Omental fat pad (tissue), 4 donors: ENCODE measurements at places on chromosomes 11 and 22.

GRCh38 chr11:86204356-86204755, 40.2 kb upstream of the EED start:
- no peak for DNase-seq

- DNase-seq = no peak
Measured at GRCh38 chr11:56848141-56848809, 99.8 kb upstream of the OR9G4 start.

DNA sequence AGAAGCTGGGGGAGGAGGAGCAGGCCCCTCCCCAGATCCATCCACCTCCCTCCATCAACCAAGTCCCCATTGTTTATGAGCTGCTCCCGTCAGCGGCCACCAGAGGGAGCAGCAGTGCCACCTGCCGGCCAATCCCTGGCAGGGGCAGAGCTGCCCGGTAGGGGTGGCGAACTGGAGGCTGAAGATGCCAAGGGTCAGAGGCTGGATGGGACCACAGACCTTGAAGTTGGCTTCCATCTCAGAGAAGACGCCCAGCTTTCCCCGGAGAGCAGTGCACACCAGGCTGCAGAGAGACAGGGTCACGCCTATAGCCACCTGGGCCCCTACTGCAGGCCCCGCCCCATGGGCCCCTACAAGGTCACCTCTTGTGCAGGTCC, 3.6 kb downstream of the FIBP start:
- no peak for DNase-seq

DNA sequence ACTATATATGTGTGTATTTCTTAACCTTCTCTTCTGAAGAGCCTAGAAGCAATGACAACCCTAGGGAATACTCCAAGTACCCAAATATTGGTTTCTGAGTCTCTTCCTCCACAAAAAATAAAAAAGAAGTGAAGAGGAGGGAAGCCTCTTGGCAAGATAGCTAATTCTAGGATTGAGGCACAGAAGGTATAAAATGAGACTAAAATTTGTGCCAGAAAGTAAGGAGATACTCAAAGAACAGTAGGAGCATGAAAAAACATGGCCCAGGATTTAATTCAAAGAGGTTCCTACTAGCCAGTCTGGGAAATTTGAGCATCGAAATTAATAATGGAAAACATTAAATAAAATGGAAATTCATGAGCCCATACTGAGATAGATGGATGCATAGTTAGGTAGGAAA, 112.1 kb downstream of the PAX6 start:
- no peak for DNase-seq

DNA sequence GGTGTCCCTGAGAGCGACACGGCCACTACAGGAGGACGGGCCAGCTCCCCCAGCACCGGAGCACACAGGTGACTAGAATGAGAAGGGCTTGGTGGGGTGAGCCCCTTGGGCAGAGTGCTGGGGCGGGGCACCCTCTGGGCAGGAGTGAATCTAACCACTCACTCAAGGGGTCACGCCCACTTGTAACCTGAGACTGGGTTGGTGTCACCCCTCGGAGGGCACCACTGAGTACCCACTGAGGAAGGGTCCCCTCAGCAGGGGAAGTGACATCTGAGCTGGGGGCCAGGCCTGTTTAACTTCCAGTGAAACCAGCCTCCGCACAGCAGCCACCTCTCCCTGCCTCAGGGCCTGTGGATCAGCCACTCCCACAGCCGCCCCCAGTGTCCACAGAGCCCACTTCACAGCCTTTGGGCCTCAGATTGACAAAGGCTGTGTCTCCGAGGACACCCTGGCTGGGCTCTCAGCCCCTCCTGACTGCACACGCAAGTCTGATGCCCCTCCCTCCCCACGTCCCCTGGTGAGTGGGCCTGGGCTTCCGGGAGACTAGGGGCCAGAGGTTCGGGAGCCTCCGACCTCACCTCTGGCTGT, 5.6 kb downstream of the GATD1 start:
- no peak for DNase-seq

GRCh38 chr11:14713496-14714244, 70.1 kb downstream of the PDE3B start:
- DNase-seq = no peak

- no peak for DNase-seq
Measured at GRCh38 chr22:45881524-45881875, 95.5 kb downstream of the WNT7B start.

GRCh38 chr11:110069158-110069737, 23.9 kb upstream of the ZC3H12C start:
- no peak for DNase-seq

DNA sequence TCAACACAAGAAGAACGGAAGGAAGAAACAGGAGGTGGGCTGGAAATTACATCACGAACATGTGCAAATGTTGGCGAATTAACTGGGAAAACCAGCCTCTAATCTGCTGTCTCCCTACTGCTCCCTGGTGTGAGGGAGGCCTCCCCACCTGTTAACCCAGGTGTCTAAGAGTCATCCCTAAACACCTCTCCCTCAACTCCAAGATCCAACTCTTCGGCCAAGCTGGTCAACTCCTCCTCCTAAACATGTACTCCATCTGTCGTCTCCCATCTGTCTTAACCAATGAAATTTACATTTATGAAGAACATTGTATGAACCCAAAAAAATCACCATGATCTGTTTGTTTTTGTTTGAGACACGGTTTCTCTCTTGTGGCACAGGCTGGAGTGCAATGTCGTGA, 154.2 kb downstream of the LARGE1 start:
- no peak for DNase-seq

DNA sequence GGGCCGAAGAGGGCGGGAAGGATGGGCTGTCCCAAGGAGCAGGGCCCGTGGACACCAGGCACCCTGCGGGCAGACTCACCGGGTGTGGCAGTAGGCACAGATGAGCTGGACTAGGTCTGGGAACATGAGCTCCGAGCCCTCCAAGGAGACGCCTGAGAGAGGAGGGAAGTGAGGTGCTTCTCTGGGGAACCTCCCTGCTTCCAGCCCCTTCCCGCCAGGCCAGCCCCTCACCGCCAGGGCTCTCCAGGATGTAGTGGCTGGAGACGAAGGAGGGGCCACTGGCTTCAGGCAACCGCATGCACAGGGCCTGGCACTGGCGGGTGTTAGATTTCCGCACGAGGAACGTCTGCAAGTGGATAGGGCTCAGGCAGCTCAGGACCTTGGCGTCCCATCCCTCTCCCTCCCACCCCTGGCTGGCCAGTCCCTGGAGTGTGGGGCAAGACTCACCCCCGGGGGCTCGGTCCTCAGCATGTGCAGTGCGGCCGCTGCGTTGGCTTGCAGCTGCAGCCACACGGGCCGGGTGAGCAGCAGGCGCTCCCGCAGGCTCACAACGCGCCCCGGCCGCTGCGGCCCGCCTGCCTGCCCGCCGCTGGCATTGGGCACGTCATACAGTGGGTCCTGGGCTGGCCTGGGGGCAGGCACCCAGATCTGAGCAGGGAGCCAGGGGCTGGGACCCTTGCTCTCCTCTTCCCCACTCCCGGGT, 552 bp downstream of the RIN1 start:
- DNase-seq = no peak

- no peak for DNase-seq
Measured at GRCh38 chr11:105489446-105489845, 120.4 kb upstream of the GRIA4 start.

GRCh38 chr22:41912338-41913039, 2.4 kb downstream of the SHISA8 start:
- DNase-seq = no peak

DNA sequence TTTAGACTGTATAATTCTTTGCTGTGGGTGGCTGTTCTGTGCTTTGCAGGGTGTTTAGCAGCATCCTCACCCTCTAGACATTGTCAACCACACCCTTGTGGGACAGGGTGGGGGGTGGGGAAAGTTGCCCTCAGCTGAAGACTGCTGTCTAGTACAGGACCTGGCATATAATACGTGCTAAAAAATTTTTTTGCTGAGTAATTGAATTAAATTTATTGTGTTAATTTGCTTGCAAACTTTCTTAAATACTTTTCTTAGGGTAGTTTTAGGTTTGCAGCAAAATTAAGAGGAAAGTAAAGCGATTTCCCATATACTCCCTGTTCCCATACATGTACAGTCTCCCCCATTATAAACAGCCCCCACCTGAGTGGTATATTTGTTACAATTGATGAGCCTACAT, 268.5 kb downstream of the SOX6 start:
- DNase-seq = no peak

- no peak for DNase-seq
Measured at GRCh38 chr11:7056828-7057513, 31.8 kb upstream of the RBMXL2 start.

DNA sequence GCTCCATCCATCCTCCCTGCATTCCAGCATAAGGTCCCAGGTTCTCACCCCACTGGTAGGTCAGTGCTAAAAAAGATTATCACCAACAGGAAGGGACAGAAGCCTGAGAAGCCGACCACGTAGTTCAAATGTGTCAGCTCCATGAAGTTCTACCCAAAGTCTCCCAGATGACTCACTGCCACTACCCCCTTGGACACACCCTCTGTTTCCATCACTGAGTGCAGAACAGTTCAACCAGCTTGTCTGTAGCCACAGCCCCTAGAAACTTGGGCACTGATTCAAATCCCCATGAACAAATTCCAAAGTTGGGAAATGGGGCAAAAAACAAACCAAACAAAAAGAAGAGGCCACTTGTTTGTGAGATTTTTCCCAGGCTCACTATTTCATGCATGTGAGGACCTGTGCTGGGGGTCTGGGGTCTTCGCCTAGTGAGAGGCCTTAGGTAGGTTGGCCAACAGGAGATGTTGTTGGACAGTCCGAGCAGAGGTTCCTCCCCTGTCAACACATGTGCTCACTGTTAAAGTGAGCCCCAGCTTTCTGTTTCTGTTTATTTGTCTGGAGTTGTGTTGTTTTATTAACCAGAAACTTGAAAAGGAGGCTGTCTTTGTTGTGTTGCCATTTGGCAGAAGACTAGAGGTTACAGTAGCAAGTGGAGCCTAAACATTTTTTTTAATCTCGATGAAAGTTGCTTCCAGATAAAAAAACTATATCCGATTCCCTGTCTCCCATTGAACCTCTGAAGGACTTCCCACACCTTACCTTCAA, 24.2 kb upstream of the FLI1 start:
- DNase-seq = no peak

GRCh38 chr11:111963931-111964340, 26.8 kb downstream of the DIXDC1 start:
- no peak for DNase-seq

GRCh38 chr11:117910941-117911655, 18.1 kb downstream of the TMPRSS13 start:
- DNase-seq = no peak

- DNase-seq = no peak
Measured at GRCh38 chr22:26846645-26847044, 189.3 kb downstream of the MIAT start.

DNA sequence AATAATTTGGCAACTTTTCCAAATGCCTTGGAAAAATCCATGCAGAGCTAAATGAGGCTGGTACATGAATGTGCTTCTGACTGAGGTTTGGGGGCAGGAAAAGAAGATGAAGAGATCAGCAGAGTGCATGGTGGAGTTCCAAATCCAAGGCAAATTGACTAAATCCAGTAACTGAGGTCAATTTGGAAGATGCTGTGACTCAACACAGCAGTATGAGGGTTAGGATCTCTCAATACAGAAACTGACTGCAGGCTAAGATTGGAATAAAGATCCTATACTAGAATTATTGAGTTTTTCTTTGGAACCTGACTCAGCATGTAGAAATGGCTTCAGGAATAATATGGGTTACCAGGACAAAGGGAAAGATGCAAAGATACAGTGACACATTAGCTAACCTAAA, 99.3 kb upstream of the FAT3 start:
- no peak for DNase-seq

DNA sequence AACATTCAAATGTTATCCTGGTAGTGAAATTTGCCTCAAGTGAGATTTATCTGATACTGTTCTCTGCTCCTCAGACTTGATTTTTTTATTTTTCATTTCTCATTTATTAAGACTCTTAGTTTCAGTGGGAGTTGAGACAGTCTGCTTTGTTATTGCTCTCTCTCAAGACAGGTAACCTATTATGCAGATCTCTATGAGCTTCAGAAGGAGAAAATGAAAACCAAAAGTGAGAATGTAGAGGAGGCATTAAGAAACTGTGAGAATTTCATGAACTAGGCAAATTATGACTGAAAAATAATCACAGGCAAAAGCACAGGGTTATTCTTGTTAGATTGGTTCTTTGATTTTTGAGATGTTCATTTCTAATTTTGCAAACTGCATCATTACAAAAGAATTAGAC, 290.0 kb upstream of the CHORDC1 start:
- no peak for DNase-seq

GRCh38 chr11:95296165-95296564, 65.2 kb upstream of the SESN3 start:
- DNase-seq = no peak
